Activated CD4-positive, alpha-beta T cell treated with anti-CD3 and anti-CD28 coated beads, Interleukin-2, amount 50 U/mL, for 24 hours (primary cell): ENCODE measurements at places on chromosomes 1 and 21.

DNA sequence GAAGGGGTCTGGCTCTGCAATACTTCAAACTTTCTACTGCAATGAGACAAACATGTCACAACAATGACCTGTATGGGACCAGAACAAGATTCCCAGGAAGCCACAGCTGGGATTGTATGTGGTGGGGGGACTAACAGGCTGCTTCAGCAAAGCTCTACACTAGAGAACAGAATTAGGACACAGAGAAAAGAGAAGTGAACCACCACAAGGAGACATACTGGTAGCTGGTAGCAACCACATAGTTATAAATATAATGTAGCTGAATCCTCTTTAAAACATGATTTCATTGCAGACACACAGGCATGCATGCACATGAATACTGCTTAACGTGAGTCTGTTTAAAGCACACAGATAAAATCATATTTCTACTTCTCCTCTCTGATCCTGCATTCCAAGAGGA lies 3.5 kb upstream of the ILDR2 start:
- DNase-seq, result no peak

GRCh38 chr1:111192074-111192473 lies 8.4 kb downstream of the DENND2D start:
- no peak for DNase-seq

DNA sequence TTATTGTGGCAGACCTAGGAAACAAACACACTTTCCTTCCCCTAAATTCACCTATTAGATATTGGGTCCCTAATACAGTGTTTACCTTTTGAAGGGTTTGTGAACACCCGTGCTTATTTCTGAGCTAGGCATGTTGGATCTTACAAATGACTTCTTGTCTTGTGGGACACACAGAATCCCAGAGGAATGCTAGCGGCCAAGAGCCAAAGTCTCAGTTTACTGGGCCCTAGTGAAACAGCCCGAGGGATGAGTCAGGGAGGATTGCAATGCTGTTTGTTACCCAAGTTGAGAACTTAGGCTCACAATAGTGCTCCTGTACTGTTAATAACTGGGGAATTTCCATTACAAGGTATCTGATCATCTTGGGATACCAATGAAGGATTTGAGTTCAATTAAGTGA lies 100.1 kb upstream of the AKT3 start:
- no peak for DNase-seq

DNA sequence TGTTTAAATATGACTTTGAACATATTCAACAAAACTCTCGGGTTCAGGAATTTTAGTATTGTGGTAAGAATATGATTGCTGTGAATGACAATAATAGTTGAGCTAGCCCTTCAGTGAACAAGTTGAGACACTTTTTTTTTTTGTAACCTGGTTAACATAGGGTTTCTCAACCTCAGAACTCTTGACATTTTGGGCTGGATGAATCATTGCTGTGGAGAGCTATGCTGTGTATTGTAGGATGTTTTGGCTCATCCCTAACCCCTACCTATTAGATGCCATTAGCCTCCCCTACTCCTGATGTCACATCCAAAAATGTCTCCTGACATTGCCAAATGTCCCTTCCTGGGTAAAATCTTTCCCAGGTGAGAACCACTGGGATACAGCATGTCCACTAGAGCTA lies 113.7 kb downstream of the RUNX1 start:
- DNase-seq, result no peak

DNA sequence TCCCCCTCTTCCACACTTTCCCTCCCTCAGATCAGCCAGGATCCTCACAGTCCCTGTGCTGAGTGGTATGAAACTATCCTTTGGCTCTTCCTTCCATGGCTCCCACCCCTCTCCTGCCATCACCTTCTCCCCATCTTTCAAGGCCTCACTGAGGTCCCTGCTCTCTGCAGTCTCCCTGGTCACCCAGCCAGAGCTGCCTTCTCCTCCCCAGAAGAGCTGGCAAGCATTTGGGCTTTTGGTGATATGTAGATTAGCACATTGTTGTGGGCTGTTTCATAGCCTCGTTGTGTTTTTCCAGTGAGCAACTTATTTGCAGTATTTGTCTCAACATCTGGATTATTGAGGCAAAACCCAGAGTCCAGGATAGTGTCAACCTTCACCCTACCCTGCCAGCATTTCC lies 2.2 kb downstream of the CSF1 start:
- no peak for DNase-seq

DNA sequence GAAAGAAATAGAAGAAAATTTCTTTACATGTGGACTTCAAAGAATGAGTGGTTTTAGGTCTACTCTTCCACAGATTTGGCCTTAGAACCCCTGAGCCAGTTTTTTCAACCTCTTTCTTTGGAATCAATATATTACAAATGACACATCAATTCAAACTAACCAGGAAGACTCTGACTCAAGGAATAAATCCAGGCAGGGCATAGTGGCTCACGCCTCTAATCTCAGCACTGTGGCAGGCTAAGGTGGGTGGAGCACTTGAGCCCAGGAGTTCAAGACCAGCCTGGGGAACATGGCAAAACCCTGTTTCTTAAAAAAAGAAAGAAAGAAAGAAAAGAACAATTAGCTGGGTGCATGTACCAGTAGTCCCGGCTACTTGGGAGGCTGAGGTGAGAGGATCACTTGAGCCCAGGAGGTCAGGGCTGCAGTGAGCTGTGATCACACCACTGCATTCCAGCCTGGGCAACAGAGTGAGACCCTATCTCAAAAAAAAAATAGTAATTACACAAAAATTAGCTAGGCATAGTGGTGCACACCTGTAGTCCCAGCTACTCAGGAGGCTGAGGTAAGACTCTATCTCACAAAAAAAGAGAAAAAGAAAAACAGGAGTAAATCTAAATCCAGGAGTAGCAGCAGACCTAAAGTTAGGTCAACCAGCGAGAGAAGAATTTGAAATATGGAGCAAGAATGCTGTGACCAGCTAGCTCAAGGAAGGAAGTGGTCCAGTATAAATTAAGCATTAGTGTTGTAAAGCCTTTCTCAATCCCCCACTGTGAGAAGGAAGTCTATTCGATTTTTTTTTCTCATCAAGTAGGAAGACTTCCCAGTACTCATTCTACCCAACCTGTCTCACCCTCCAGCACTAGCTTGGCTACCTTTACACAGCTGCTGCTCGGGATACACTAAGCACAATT lies 1.9 kb downstream of the SORT1 start:
- no peak for DNase-seq

DNA sequence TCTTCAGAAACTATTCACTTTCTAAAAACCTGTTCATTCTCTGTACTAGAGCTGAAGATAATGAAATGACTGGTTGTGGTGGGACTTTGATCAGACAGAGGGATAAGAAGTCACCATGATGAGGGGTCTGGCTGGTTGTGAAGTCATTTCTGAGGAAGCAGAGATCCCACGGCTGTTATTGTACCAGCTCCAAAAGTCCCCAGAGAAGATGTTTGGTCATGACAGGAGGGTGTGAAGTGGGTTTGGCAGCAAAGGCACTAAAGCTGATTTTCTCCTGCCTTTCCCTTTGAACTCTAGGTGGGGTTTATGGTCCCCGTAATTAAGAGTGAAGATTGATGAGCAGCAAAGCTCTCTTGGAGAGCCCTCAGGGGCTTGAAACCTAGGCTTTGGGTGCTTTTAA lies 103.1 kb upstream of the CACHD1 start:
- DNase-seq, result no peak

DNA sequence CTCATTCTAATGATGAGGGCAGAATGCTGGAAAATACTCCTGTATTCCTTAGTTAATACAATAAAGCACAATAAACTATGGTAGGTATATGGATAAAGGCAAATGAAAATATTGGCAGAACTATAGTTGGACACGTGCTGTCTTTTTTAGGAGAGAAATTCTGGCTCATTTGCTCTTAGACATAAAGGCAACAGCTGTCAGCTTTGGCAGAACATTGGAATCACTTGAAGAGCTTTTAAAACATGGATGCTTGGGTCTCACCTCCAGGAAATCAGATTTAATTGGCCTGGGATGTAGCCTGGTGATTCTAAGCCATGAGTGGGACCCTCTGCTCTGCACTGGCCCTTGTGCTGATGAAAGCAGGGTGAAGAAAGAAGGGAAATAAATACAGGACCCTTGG lies 9.9 kb downstream of the CRP start:
- DNase-seq, result no peak

DNA sequence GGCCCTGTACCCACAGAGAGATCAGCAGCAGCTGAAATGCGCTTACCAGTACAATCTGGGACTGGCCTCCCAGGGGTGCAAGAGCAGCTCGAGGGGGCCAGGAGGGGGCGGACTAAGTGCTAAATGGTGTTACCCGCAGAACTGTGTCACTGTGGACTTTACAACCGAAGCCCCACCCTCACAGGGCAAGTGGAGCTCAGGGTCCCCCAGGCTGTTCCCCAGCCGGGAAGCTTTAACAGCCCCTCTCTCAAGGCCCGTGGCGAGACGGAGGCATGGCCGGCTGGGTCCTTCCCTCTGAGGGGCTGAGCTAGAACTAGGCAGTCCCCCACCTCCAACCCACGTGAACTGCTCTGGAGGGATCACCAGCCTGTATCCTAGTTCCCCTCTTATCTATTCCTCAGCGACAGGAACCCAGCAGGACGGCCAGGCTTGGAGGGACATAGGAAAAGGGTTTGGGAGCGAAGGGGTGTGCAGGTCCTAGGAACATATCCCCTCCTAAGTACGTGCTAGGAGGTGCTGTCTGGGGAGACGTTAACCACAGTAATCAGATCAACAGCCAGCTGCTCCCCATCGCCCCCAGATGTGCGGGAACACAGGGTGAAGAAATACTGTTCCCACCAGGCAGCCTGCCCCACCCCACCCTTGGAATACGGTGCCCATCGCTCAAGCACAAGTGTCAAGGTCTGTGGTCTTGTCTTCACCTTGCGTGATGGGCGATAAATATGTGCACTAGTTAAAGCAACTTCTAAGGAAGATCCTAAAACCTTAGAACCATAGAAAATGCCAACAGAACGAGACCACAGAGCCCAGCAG lies 24.4 kb downstream of the ZBTB17 start:
- no peak for DNase-seq

DNA sequence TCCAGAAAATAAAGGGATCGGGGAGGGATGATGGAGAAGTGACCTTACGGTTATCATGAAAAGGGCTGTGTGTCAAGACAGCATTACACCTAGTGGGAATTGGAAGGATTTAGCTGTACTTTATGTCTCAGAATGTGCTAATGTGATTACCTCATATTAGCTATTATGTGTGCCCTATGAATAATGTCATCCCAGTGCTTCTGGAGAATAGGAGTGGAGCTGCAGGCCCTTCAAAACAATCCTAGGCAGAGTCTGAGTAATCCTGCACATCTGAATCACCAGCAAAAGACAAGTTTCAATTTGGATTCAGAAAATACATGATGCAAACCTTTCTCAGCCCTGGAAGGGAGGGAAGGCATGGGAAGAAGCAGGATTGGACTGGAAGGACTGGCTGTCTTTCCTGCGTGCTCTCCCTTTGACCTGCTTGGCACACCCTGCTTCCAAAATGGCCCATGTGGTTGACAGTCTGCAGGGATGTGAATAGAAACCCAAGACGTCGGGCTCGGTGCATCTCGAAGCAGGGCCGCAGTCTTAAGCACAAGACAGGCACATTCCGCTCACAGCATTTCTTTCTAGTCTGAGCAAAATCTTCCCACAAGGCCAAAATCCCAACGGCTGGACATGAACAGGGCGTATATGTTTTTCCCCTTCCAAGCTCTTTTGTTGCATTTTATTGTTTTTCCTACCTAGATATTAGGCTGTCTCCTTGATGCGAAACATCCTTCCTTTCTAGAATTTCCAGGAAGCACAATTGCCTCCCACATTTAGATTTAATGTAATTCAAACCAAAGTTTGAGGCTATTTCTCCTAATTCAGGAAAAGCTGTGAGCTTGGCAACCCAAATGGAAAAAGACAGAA lies 54.3 kb upstream of the TARBP1 start:
- no peak for DNase-seq

DNA sequence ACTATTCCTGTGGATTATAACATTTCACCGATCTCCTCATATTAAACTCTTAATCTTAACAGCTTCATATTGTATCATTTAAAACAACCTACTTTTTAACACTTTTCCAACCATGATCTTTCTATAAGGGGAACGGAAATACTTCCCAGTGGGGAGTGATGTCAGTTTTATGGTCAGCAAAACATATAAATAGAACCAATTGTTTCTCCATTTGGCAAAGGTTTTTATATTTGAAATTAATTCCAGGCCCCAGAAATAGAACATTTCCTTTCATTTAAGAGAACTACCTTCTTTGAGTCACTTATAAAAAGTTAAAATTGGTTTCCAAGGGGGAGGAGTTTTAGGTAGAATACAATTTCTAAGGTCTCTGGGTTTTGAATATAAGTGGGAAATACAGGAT lies 189.6 kb downstream of the TGFBR3 start:
- DNase-seq, result no peak

DNA sequence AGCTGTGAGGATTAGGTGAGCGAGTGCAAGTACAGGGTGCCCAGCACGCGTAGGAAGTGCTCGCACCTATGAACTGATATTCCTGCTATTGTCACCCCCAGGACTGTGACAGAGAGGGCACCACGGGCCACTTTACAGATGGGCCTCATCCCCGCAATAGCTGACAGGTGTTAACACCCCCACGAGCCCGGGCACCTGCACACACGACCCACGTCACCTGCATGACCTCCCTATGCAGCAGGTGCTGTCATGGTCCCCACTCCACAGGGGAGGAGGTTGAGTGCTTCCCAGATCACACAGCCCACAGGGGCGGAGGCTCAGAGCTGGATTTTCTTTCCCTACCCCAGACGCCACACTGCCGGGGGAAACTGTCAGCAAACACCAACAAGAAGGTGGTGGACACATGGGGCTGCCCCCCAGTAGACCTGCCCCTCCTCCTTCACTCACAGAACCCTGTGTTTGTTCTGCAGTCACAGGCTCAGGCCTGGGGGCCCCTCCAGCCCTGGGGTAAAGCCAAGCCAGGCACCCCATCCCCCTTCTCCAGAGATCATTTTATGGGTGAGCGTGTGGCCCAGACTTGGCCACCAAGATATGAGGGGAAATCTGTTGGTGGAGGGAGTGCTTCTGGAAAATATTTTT lies 465.5 kb downstream of the MATN1 start:
- no peak for DNase-seq

DNA sequence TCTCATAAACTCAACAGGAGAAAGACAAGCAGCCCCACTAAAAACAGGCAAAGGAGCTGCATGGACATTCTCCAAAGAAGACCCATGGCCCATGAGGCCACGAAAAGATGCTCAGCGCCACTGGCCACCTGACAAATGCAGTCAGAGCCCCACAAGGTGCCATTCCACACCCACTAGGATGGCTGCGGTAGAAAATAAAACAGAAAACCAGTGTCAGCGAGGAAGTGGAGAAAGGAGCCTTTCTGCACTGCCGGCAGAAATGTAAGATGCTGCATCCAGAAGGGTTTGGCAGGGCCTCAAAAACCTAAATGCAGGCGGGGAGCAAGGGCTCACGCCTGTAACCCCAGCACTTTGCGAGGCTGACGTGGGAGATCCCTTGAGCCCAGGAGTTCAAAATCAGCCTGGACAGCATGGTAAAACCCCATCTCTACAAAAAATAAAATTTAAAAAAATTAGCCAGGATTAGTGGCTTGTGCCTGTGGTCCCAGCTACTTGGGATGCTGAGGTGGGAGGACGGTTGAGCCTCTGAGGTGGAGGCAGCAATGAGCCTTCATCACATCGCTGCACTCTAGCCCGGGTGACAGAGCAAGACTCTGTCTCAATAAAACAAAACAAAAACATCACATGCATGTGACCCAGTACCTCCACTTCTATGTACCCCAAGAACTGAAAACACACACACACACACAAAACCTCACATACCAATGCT lies 4.2 kb downstream of the WNT9A start:
- DNase-seq, result no peak

- DNase-seq, result no peak
Measured at GRCh38 chr1:7103361-7103782, 318.1 kb downstream of the CAMTA1 start.

- no peak for DNase-seq
Measured at GRCh38 chr1:110050602-110051261, 16.3 kb downstream of the STRIP1 start.
